Frontal cortex (tissue), 4 donors: ENCODE measurements at places on chromosomes 12 and 14. TPM values are rescaled to one million over a fixed set of nuclear protein-coding genes. Genes with fewer than 3 reads are reported as not detected.

GRCh38 chr14:67167420-67168109 is 21.7 kb upstream of the GARIN2 start:
- no peak for DNase-seq

- no peak for DNase-seq
These were observed 520 bp downstream of the CSRP2 start for GRCh38 chr12:76878099-76878898.

- DNase-seq: no peak
These were observed 32.7 kb downstream of the SLC25A21 start for GRCh38 chr14:37139710-37140109.

DNA sequence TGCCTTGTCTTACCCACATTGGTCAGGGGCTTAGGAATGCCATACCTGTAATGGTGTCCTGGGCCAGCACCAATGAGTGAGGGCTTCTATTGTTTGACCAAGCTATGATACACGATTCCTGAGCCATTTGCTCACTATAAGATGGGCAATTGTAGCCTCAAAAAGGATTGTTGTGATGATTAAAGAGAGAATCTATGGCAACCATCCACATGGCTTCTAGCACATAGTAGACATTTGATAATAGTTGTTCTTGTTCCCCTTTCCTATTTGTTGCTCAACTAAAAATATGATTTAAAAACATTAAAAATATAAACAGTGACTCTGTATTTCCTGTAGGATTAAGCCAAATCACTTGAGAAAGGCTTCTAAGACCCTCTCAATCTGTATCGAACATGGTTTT is 366.1 kb downstream of the PCNX1 start:
- DNase-seq: no peak

GRCh38 chr12:53191096-53191884 is 10.6 kb upstream of the CSAD start:
- DNase-seq: no peak

DNA sequence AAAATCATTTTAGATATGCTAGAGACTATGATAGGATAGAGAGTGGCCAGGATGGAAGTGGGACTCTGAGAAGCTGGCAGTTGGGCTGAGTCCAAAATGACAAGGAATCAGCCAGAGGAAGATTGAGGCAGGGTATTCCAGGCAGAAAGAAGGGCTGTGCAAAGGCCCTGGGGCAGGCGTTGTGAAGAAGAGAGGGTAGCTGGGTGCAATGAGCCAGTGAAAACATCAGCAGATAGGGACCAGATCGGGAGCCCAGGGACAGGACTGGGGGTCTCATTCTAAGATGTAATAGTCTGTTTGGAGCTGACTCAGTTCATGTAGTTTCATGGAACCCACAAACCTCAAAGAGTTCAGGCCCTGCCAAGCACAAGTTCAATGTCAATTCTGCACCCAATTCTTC is 126.6 kb downstream of the KSR2 start:
- no peak for DNase-seq

- no peak for DNase-seq
These were observed 22.2 kb upstream of the ABCD4 start for GRCh38 chr14:74324931-74325361.

Gene PRICKLE1
- 8.6 TPM for total RNA-seq

Gene SLC17A8
- 11.0 TPM for total RNA-seq

Gene CINP
- 24.9 TPM for total RNA-seq

Gene DDN
- 14.7 TPM for total RNA-seq
